Left hindlimb (tissue), 1 donor: ENCODE measurements at places on chromosomes 3 and 15.
A peak's percentile ranks its signal among the peaks of the same experiment; 100 is the strongest.

DNA sequence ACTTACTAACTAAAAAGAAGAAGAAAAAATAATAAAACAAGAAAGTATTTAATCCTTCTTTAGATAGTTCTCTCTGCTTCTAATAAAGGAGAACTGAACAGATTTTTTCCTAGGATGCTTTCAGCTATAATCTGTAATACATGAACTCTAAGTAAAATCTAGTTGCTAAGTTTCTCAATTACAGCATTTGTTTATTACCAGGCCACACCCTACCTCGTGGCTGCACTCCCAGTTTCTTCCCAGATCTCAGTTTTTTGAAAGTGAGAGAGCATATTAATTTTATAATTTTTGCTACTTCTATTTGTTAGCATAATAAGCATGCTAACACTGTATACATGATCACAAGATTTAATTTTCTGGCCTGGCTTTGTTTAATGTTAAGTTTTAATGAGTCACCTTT is 258.3 kb downstream of the IL5RA start:
- peak; percentile 40 for DNase-seq

DNA sequence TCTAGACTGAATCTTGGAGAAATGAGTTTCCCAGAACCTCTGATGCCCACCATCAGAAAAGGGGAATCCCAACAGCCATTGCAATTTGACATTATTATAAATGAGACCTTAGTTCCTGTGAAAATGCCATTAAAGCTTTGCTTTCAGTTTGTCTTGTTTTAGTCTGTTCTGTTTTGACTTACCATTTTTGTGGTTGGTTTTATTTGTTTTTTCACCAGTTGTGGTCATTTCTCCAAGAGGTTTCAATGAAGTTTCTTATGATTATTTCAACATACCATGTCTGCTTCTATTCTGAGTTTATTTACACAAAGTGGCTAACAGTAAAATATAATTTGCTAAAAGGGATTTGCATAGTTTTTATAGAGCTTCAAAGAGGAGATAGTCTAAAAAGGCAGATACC is 175.0 kb upstream of the MCTP2 start:
- no peak for DNase-seq

- no peak for DNase-seq
These were observed 16.3 kb downstream of the SYNM start for GRCh38 chr15:99121207-99121606.

DNA sequence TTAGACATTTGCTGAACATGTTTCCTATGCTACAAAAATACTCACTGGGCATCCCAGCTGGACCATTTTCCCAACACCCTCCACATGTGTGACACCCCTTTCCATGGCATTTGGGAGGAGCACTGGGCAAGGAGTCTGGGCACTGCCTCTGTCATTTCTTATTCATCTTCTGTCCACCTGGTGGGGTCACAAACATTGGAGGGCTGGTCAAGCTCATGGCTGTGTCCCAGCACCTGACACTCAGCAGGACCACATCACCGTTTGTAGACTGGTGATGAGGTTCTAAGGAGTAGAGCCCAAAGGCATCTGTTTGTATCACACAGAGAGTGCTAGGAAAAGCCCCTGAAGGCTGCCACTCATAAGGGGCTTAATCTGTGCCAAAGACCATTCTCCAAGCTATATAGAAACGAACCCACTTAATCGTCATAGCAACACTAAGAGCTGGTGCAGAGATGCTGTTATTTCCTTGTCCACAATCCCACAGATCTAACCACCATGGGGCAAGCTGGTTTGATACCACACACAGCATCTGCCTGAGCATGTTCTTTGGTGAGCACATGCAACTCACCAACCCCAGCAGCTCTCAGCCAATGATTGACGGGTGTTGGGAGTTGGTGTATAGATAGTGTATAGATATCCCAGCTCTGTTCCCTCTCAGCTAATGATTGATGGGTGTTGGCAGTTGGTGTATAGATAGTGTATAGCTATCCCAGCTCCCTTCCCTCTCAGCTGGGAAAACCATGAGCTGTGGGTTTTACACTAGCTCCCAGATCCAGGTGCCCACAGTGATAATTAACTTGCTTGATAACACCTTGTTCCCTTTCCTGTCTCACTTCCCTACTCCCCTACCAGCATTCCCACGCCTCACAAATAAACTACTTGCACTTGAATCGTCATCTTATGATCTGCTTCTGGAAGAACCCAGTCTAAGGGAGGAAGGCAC is 42.7 kb upstream of the ATP2B2 start:
- no peak for DNase-seq

DNA sequence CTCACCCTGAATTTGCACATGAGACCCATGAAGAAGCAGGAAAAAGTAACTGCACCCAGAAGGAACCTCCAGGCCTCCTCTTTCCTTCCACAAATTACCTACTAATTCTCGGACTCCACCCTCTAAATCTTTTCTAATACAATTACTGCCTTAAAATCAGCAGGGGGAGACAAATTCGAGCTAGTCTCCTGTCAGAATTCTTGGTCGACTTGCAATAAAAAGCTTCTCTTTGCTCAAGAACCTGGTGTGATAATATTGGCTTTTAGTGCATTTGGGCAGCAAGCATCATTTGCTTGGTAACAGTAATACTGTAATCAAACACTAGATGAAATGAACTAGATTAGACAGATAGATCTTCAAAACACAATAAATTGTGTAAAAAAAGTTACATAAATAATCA is 281.9 kb downstream of the RAP2B start:
- DNase-seq, result no peak

GRCh38 chr15:90572893-90573292 is 43.2 kb downstream of the CRTC3 start:
- DNase-seq, result no peak

DNA sequence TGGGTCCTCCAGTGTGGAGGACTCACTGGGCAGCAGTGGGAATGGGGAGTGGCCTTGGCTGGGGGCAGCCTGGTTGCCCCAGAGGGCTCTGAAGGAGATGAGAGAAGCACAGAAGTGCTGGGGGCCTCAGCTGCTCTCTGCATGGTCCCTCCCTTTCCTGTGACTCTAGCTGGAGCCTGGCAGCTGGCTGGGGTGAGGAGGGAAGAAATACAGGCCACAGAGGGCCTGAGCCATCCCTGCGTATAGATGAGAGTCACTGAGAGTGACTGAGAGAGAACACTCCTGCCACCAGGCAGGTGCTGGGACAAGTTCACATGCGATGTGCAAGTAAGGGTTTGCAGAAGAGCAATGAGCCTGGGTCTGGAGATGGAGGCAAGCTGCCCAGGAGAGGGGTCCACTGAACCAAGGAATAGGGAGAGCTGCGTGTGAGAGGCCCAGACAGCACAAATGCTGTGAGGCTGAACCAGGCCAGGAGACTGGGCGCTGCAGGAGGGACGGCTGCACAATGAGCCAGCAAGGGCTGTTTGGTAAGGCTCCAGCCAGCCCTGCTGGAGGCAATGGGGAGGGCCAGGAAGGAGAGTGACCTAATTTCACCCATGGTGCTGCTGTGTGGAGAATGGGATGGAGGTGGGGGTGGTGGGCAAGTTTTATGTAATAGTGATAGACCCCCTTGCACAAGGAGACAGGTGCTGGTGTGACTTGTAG is 87.2 kb downstream of the CLSTN2 start:
- DNase-seq, result no peak

- DNase-seq, result no peak
These were observed 9.1 kb upstream of the OXTR start for GRCh38 chr3:8778475-8778874.

DNA sequence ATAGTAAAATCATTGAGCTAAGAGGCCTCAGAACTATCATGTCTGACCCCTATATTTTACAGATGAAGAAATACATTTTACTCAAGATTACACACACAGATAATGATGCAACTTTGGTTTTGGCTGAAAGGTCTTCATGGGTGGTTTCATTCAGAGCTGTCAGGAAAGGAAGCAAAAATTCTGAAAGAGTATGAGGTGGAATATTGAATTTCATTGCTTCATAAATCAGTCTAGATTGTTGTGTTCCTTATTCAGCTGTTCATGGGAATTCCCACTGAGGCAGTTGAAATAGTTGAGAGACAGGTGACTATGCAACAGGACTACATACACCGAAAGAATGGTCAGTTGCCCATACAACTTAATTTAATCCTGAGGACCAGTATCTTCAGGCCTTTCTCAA is 39.4 kb downstream of the CD200 start:
- no peak for DNase-seq

- DNase-seq, result no peak
These were observed 52.4 kb downstream of the KCNMB2 start for GRCh38 chr3:178588628-178589027.

GRCh38 chr15:34708422-34708821 is 46.4 kb downstream of the GJD2 start:
- no peak for DNase-seq

DNA sequence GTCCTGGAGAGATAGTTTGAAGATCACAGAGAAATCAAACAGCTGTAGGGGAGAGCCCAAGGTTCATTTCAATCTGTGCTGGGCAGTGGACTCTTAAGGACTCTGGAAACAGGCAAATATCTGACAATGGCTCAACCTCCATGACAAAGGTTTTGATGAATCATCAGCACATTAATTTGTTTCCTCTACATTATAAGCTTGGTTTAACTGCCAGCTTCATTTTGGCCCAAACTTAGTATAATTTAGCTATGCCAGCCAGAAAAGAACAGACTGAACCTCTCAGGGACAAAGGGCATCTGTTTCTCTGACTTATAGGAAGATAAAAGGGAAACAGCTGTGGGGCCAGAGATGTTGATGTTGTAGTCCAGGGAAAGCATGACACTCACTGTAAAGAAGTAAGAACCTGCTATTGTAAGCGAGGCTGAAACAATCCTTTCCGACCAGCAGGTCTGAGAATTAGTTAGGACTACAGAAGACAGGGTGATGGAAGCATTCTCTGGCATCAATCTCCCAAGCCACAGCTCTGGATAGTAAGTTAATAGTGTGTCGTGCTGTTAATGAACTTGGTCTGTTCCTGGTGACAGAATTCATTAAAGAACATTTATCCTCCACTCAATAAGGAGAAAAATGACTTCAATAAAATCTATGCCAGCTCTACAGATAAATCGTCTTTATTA is 110.1 kb downstream of the KCNMB2 start:
- DNase-seq, result no peak

GRCh38 chr3:88010810-88011209 is 48.0 kb downstream of the CGGBP1 start:
- DNase-seq, result no peak

- DNase-seq, result no peak
These were observed 12.8 kb downstream of the GCSAM start for GRCh38 chr3:112119962-112120836.

GRCh38 chr3:60931452-60931851 is 319.8 kb downstream of the FHIT start:
- no peak for DNase-seq

DNA sequence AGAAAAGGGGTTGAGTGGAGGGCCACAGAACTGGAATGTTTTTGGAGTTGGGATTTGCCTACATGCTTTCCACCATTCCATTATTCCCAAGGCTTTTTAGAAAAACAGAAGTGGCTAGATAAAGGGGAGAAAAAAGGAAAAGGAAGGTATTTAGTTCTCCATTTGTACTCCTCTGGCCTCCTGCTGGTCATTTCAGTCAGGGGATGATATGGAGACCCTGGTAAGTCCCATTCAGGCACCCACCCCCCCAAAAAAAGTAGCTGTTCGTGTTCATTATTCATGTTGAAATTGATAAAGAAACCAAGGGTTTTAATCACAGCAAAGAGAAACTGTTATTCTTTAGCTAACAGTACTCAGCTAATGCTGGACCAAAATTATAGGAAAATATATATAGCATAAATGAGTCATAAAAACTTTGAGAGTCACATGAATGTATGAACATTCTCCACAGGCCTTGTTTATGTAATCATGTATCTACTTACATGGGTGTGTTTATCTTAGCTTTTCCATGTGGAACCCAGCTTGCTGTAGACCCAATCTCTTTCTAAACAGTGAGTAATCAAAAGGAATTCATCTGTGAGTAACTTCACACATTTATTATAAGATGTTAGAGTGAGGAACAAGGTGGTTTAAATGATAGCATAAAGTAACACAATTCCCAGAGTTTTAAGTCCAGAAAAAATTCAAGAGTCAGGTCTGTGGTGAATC is 167.2 kb downstream of the KCNMB2 start:
- no peak for DNase-seq

DNA sequence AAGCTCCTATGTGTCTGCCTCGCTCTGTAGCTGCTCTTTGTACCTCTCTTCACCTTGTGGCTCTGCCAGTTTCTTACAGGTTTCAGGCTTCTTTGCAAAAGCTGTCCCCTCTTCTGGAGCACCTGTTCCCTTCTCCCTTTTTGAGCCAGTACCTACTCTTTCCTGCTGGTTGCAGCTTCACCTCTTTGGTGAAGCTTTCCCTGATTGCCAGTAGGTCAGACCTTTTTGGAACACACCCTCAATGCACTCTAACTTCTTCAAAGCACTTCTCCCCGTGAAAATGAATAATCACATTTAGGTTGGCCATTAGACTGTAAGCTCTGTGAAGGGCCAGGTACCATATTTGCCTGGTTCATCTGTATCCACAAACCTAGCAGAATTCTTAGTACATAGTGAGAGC is 60.3 kb downstream of the BHLHE40 start:
- DNase-seq, result no peak

GRCh38 chr15:60396100-60396499 is 1.7 kb downstream of the ANXA2 start:
- no peak for DNase-seq

GRCh38 chr3:19947549-19948225 is 790 bp downstream of the RAB5A start:
- DNase-seq, result peak; percentile 65

GRCh38 chr15:101697488-101697887 is 26.8 kb downstream of the TARS3 start:
- no peak for DNase-seq

DNA sequence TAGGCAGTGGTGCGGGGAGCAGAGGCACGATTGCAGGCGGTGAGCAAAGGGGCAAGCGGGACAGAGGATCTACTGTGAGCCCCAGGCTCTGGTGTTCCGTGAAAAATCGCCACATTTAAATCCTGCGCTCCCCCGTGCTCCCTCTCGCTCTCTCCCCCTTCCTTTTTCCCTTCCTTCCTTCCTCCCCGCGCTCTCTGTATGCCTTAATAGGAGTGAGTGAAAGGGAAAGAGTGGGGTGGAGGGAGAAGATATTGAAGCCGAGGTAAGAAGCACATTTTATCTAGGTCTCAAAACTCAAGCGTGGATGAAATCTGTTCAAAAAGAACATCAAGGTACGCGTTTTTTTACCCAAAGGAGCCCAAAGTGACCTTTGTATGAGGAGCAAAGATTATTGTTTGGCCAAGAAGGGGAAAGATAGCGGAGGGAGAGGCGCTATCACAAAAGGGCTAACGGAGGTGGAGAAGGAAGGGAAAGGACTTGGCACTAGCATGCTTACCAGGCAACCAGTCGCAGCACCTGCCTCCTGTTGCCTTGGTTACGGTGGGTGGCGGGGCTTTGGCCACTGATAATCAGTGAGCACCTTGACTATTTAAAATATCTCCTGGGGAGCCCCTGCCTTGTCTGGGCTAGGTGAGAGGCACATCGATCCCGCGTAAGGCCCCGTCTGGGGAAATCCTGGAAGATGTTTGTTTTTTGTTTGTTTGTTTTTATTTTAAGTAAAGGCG is 14.9 kb upstream of the AEN start:
- no peak for DNase-seq

- DNase-seq, result no peak
These were observed 13.4 kb downstream of the TMEM43 start for GRCh38 chr3:14138109-14138877.
